ENCODE measurements at places on chromosomes 4 and X.

GRCh38 chr4:183503497-183504063 is 1.3 kb upstream of the ING2 start:
- peak; percentile 64 for DNase-seq

GRCh38 chrX:71245159-71245558 is 8.8 kb downstream of the ZMYM3 start:
- DNase-seq, result no peak

DNA sequence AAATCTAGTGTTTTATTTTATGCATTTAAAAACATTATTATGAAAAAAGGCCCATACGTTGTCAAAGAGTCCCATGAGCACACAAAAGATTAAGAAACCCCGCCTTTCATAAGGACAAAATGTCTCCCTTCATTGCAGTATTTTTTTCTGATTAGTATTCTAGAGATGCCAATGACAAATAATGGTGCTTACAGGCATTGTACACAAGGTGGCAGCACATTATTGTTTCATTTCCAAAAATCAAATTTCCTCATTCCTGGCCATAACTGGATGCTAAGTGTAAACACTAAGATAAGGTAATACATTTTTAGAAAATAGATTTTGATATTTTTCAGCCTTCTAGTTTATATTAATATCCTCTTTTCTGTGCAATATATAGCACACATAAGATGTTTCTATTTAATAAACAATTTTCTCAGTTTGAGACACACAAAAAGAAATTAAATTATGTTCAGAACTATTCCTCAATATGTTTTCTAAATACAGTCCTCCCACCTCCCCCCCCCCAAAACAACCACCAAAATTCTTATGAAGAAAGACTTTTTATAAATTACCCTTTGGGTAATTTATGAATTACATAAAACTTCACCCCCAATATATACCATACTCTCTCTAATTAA is 47.7 kb downstream of the TIGD2 start:
- DNase-seq, result peak; percentile 75

- no peak for DNase-seq
These were observed 1751.9 kb downstream of the ARAP2 start for GRCh38 chr4:34492414-34492813.

DNA sequence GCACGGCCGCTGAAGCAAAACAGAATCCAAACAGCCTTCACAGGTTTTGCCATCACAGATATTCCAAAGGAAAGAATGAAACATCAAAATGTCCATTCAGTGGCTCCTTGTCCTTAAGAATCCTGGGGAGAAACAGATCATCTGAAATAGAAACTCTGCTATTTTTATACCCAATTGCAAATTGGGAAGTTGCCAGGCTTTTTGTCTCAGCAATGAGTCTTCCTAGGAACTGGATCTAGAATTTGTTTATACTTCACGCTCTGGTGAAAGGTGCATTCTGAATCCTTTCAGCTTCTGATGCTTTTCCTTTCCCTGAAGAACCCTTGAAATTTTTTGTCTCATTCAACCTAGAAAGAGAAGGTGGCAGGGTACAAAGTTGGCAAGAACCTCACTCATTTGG is 218.9 kb downstream of the FBXW7 start:
- DNase-seq, result peak; percentile 4

DNA sequence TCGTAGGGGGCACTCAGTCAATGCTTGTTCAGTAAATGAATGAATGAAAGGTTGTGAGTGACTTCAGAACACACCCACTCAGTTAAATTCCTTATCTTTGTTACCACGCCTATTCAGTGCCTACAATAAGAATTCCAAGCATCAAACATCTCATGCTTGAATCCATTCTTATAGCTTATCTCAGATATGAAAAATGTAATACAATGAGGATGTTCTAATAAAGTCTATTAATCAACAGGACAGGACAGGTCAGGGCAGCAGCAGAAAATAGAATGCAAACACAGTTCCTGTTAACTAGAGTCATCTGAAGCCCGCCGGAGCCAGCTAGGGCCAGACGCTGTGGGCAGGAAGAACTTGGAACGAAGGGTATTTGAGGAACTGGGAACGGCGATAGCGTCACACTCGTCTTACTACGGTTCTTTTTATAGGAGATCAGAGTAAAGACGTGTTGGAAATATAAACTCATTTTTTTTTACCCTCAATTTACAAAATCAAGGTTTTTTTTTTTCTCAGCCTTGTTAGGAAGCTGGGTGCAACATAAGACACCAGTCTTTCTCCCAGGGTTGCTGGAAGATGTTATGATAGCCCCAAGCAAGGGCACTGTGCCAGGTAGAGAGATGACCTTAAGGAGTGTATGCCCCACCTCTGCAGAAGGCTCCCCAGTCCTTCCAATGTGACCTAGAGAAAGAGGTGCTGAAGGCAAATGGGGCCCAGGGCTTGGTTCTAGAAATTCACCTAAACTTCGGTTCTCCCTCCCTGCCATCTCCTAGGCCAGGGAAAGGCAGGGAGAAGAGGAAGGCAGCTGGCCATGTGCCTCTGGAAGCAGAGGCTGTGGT is 48.3 kb downstream of the SEL1L3 start:
- DNase-seq, result no peak
